ENCODE measurements at places on chromosomes 1 and 21.

DNA sequence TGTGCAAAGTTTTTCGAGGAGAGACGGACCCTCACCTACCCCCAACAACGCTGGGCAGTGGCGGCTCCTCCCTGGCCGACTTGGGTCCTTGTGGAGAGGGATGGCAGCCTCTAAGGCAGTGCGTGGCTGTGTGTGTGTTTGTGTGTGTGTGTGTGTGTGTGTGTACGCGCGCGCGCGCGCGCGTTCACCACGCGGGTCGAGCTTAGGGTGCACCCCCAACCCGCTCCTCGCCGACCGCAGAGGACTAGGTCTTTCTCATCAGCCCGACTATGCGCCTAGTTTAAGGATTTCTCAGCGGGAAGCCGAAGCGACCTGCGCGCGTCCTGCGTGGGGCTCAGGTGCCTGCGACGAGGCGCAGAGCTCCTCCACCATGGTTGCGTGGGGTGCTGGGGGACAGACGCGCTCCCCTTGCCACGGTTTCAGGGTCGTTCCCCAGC is 940 bp downstream of the SOX13 start:
- no peak for DNase-seq

- DNase-seq: no peak
These were observed 71.6 kb downstream of the SGIP1 start for GRCh38 chr1:66605419-66605997.

- no peak for DNase-seq
These were observed 41.5 kb upstream of the HAO2 start for GRCh38 chr1:119327094-119327449.

GRCh38 chr1:162349635-162350330 is 26.9 kb downstream of the SPATA46 start:
- no peak for DNase-seq

DNA sequence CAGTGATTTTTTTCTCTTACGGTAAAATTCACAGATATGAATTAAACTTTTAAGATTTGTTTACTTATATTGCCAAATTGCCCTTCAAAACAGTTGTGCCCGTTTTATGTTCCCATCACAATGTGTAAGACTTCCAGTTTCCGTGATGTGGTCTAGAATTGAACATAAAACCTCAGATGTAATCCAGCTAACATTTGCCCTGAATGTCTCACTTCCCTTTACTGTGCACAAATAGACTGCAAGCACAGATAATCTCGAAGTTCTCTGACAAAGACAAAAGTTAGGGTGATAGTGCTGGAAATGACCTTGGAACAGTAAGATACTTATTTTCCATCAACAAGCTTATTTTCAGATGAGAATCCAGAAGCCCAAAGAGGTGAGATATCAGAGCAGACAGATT is 177.5 kb downstream of the ZZZ3 start:
- DNase-seq: no peak

GRCh38 chr1:84297546-84298244 is 3.8 kb upstream of the SAMD13 start:
- no peak for DNase-seq

DNA sequence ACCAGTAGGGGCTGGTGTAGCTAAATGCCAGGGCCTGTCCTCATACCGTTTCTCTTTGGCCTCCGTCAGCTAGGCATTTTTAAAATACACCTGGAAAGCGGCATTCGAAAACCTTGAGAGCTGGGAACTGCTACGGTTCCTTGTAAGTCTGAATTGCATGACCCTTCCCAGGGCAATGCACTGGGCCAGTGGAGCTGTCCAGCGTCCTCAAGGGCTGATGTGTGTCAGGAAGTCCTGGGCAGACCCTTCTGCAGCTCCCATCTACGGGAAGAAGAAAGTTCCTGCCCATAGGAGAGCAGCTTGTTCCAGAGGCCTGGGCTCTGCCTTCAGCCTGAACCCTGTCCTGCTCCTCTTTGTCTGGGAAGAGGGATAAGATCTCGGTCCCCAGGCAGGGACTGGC is 34.1 kb downstream of the UBASH3A start:
- no peak for DNase-seq

DNA sequence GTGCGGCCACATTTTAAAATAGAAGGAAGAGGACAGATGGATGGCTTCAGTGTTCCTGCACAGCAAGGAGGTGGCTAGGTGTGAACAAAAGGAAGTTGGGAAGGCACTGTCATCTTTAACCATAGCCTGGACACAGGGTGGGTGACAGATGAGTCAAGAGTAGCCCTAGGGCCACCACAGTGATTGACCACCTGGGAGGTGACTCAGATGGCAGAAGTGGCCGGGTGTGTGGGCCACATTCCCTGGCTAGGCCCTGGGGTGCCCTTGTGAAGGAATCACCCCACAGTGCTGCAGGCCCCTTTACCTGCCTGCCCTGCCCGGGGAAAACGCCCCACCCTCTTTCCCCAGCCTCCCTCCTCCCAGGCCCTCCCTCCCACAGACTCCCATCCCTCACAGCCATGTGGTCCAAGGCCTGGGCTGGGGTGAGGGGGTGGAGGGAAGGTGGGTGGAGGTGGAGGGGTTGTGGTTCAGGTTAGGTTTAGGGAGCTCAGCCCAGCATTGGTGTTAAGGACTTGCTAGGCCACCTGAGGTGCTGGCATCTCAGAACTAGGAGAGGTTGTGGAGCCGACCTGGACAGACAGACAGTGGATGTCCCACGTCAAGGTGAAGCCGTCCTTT is 59.1 kb downstream of the SPSB1 start:
- DNase-seq: no peak

- DNase-seq: no peak
These were observed 305.3 kb downstream of the TM2D1 start for GRCh38 chr1:61419657-61420056.

- no peak for DNase-seq
These were observed 30.4 kb upstream of the CYP4B1 start for GRCh38 chr1:46768445-46768844.

- no peak for DNase-seq
These were observed 65.8 kb downstream of the TRIM11 start for GRCh38 chr1:228340686-228341449.

- DNase-seq: no peak
These were observed 5.1 kb downstream of the ATF3 start for GRCh38 chr1:212613440-212614335.

GRCh38 chr1:47572731-47573430 is 135.0 kb downstream of the FOXD2 start:
- DNase-seq: no peak

DNA sequence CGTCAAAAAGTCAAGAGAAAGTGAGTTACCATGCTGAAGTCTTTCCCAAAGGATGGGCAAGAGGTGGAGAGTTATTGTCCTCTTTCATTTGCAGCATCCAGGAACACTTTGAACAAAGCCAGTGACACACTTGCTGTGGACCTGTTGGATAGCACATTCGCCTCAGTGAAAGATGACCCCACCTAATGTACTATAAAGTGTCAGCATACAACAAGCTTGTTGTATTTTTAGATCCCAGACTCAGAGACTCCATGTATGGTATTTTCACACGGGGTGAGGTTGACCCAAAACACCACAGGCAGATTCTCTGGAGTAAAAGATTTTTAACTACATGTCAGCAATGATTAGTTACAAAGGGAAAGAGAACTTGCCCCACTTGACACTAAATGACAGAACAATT is 273.8 kb downstream of the PTBP2 start:
- DNase-seq: no peak

DNA sequence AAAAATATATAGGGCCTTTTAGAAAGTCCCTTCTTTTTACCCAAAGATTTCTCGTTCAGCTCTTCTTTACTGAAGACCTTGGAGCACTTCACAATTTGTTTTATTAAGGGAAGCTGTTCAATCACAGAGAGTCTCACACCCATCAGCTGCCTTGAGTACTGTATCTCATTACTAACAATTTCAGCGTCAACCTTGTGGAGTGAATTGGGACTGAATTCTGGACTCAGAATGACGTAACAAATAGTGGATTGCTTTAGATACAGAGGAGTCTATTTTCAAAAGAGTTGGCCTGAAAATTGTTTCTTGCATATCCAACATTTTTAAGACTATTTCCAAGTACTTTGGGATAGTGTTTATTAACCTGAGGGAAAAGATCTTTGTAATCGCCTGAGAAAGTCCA is 7.9 kb downstream of the MAP10 start:
- DNase-seq: no peak

GRCh38 chr1:86712088-86712860 is 7.9 kb downstream of the SH3GLB1 start:
- DNase-seq: no peak

DNA sequence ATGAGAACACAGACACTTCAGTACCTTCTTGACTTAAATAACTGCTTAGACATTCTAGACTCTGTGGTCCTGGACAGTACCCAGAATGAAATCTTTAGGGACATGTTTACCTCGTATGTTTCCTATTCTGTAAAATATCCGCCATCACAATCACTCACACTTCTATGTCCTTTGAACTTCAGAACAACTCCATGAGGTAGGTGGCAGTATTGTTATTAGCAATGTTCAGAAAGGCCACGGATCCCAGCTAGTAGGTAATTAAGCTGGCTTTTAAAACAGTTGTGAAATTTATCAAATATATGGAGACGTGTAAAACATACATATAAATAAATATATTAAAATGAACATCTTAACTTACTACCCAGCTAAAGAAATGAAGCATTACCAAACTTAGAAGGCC is 83.4 kb downstream of the CACHD1 start:
- no peak for DNase-seq

DNA sequence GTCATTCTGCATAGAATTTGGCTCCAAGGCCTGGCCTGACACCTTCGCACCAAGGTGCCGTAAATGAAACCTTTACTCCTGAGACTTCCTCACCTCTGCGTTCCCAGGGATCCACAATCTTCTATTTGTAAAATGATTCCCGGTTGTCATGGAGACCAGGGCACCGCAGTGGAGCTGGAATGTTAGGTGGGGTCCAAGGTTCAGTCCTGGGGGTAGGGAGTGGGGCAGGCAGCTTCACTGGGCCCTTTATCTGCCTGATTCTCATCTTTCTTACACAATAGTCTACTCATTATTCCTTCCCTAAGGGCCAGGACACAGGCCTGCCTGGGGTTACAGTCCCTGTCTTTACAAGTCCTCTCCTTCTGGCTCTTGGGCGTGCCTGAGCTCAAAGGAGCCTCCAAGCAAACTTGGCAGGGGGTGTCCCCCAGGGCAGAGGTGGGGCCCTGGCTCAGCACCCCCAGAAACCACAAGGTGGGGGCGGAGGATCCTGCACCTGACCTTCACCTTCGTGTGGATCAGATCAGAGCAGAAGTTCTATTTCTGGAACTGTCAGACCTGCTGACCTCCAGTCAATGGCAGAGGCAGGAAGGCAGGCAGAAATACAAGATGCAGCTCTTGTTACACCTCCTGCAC is 51.1 kb downstream of the RIPK4 start:
- no peak for DNase-seq

GRCh38 chr1:12615865-12616708 is 1.9 kb downstream of the DHRS3 start:
- DNase-seq: no peak

DNA sequence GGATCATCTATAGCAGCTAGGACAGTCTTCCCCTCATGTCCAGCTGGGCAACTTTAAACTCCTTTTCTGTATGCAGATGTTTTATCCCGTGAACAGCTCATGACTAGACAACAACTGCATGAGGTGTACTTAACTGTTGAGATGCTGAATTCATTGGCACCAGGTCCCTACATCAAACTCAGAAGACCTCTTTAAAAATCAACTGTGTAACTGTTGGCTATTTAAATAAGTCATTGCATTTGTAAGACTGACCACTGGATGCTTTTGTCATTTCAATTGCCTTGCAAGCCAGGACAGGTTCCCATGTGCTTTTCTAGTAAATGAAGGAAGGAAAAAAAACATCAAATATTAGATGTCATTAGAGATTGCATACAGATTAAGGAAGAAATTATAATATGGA is 28.3 kb upstream of the GORAB start:
- DNase-seq: no peak

DNA sequence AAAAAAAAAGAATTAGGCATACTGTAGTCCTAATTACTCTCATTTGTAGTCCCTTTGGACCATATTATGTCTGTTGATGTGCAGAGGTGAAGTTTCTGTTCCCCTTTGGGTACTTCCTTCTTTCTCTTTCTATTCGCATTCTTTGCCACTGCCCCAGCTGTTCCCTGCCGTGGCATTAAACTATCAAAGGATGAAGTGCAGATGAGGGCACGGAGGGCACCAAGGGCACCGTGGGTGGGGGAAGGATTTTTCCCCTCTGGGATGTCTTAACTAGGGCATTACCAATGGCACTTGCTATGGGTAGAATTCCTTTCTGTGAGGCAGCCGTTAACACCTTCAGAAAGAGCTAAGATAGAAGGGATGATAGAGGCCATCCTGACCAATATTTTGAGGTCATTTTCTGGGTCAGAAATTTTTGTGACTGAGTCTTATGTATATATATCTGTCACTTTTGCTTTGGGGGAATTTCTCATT is 4.9 kb upstream of the MAPKAPK2 start:
- no peak for DNase-seq

GRCh38 chr21:41065539-41065938 is 102.4 kb upstream of the BACE2 start:
- DNase-seq: no peak

GRCh38 chr1:201653233-201653632 is 114.3 kb downstream of the NAV1 start:
- DNase-seq: no peak

DNA sequence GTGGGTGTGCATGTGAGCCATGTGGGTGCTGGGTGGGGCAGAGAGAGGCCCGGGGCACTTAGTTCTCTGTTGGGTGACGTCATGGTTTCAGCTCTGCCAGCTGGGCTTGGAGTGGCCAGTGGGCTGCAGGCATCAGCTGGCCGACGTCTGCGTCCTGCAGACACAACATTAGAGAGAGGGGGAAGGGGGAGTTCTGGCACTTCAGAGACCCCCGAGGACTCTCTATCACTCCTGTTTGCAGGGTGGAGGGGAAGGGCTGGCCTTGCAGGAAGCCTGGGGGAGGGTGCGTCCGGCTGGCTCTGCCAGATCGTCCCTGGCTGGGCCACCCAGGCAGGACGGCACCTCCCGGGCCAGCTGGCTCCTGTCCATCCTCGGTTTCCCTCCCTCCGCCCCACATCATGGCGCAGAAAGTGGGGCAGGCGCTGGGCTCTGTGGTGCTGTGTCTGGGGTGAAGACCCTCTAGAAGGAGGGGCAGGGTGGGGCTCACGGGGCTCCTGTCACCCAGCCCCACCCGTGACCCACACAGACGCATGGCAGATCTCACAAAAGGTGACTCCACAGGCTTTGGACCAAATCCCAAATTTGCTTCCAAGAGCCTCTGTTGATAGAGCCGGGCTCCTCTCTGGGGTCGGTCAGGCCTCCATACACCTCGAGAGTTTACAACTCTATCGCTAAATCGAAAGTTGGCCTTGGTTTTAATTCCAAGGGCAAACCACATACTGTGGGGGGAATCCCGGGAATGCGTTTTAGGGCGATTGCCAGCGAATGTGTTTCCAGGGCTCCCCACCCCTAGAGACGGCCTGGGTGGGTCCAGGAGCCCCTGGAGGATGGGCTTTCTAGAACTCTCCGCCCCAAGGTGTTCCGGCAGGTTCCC is 73.4 kb upstream of the TTC34 start:
- DNase-seq: no peak

GRCh38 chr1:152018537-152018936 is 18.3 kb downstream of the S100A11 start:
- no peak for DNase-seq

GRCh38 chr1:54570161-54570560 is 22.1 kb downstream of the ACOT11 start:
- no peak for DNase-seq

Data from stimulated activated CD4-positive, alpha-beta T cell treated with anti-CD3 and anti-CD28 coated beads, Interleukin-15, amount 100 ng/mL, for 1 hour (primary cell).